ENCODE measurements at places on chromosomes 4 and X. TPM values are rescaled to one million over a fixed set of nuclear protein-coding genes. Genes with fewer than 3 reads are reported as not detected.

- no peak overlapping the region for H3K4me3 ChIP-seq
- no peaks in the 10 kb centered on the region for H3K27me3 ChIP-seq
- no peak for DNase-seq
- H3K4me1 ChIP-seq = no peaks in the 10 kb centered on the region
- H3K27ac ChIP-seq = no peak overlapping the region
- peaks cover 18% of the 10 kb centered on the region for H3K36me3 ChIP-seq
These were observed 30.8 kb upstream of the PGM2 start for GRCh38 chr4:37795581-37796195.

DNA sequence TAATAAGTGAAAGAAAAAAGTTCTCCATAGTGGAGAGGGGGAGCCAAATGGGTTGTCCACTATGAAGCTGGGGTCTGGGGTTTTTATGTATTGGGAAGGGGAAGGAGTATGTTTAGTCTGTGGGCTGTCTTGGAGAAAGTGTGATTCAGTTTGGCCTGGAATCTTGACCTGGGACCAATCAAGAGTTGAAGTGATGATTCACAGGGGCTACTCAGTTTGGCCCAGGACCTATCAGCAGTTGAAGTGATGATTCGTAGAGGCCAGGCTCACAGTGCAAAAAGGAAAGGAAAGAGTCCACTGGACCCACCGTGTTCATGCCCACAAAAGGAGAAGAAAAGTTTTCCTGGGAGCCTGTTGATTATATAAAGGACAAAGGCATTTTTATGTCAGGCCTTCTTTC, 47.3 kb upstream of the RAB9B start:
- no peak for DNase-seq
- no peak overlapping the region for H3K4me3 ChIP-seq
- H3K4me1 ChIP-seq = no peaks in the 10 kb centered on the region
- no peaks in the 10 kb centered on the region for H3K36me3 ChIP-seq
- no peaks in the 10 kb centered on the region for H3K27me3 ChIP-seq
- no peak overlapping the region for H3K27ac ChIP-seq

GRCh38 chrX:93695981-93696380, 22.0 kb downstream of the FAM133A start:
- no peak for DNase-seq
- no peak overlapping the region for H3K27ac ChIP-seq
- no peaks in the 10 kb centered on the region for H3K27me3 ChIP-seq
- H3K4me3 ChIP-seq = no peak overlapping the region
- H3K36me3 ChIP-seq = no peaks in the 10 kb centered on the region
- H3K4me1 ChIP-seq = peaks cover 12% of the 10 kb centered on the region

- H3K36me3 ChIP-seq = peaks cover 15% of the 10 kb centered on the region
- no peak overlapping the region for H3K4me3 ChIP-seq
- H3K27me3 ChIP-seq = no peaks in the 10 kb centered on the region
- 0 out of 2 replicates have a peak, but pooled peaks cover 3% of the 10 kb centered on the region for H3K4me1 ChIP-seq
These were observed 367.5 kb upstream of the GRID2 start for GRCh38 chr4:91936311-91936710.

GRCh38 chrX:78237127-78237526, 90.3 kb downstream of the CYSLTR1 start:
- no peaks in the 10 kb centered on the region for H3K27me3 ChIP-seq
- no peak overlapping the region for H3K4me3 ChIP-seq
- H3K27ac ChIP-seq = no peak overlapping the region
- DNase-seq = no peak
- no peaks in the 10 kb centered on the region for H3K36me3 ChIP-seq

GRCh38 chr4:42357325-42357724, 40.0 kb upstream of the SHISA3 start:
- no peaks in the 10 kb centered on the region for H3K36me3 ChIP-seq
- H3K27ac ChIP-seq = no peak overlapping the region
- peaks cover 14% of the 10 kb centered on the region for H3K4me1 ChIP-seq
- H3K4me3 ChIP-seq = no peak overlapping the region
- no peak for DNase-seq
- no peaks in the 10 kb centered on the region for H3K27me3 ChIP-seq

GRCh38 chr4:150367326-150367725, 214.6 kb upstream of the MAB21L2 start:
- H3K4me1 ChIP-seq = peaks cover 20% of the 10 kb centered on the region
- H3K36me3 ChIP-seq = no peaks in the 10 kb centered on the region
- H3K4me3 ChIP-seq = peak overlapping the region; percentile 29
- DNase-seq = peak; percentile 34
- no peak overlapping the region for H3K27ac ChIP-seq

GRCh38 chrX:100264200-100264599, 145.9 kb downstream of the PCDH19 start:
- no peaks in the 10 kb centered on the region for H3K4me1 ChIP-seq
- H3K4me3 ChIP-seq = no peak overlapping the region
- no peak overlapping the region for H3K27ac ChIP-seq
- no peak for DNase-seq
- H3K36me3 ChIP-seq = no peaks in the 10 kb centered on the region

DNA sequence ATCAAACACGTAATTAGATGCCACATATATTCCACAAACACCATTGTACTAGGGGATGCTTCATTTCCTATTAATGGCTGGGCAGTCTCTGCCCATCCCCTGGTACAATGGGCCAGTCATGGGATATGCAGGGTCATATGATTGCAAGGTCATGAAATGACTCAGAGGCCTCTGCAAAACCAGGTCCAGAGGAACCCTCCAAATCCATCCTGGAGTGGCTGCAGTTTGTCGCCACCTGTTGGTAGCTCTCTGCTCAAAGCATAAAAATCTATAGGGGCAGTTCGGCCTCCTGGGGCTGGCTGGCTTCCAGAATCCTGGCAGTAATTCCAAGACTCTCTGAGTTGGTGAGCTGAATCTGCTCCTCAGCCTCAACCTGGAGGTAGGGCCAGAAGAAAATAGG, 22.9 kb upstream of the PUDP start:
- H3K36me3 ChIP-seq = no peaks in the 10 kb centered on the region
- peak; percentile 37 for DNase-seq
- no peaks in the 10 kb centered on the region for H3K4me1 ChIP-seq

DNA sequence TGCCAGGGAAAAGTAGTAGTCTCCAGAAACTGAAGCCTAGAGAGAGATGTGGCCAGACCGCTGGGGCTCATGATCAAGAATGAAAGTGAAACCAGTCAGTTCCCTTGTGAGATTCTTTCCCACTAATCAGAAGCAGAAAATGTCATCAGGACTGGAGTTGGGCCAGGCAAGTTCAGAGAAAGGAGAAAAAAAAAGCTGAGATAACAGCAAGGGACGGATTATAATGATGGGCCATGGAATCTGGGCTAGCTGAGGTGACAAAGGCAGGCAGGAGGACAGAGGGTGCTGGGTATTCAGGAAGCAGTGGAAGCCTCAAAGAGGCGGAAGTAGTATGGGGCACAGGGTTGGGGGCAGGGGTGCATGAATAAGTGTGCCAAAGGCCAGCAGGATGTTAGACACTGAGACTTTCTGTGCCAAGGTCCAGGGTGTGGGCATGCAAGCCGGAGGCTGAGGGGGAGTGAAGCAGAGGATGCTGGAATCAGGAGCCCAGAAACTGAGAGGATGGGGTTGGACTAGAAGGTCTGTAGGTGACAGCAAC, 2.5 kb downstream of the CXorf38 start:
- H3K4me1 ChIP-seq = peaks cover 19% of the 10 kb centered on the region
- peaks cover 6% of the 10 kb centered on the region for H3K36me3 ChIP-seq
- H3K27me3 ChIP-seq = no peaks in the 10 kb centered on the region
- H3K27ac ChIP-seq = peak overlapping the region; percentile 66
- DNase-seq = no peak
- peak overlapping the region; percentile 41 for H3K4me3 ChIP-seq

DNA sequence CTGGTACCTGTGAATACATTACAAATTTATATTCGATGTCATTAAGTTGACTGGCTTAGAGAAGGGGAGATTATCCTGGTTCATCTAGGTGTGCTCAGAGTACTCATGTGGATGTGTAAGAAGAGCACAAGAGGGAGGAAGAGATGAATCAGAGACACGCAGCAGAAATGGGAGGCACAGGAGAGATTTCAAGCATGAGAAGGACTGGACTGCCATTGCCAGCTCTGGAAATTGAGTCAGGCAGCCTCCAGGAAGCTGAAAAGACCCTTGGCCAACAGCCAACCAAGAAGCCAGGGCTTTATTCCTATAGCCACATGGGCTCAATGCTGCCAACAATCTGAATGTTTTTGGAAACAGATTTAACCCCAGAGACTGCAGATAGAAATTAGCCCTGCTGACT, 1390.0 kb downstream of the STIM2 start:
- H3K27me3 ChIP-seq = no peaks in the 10 kb centered on the region
- no peaks in the 10 kb centered on the region for H3K36me3 ChIP-seq
- no peaks in the 10 kb centered on the region for H3K4me1 ChIP-seq
- no peak overlapping the region for H3K27ac ChIP-seq
- no peak overlapping the region for H3K4me3 ChIP-seq

- H3K36me3 ChIP-seq = peaks cover 22% of the 10 kb centered on the region
- H3K4me1 ChIP-seq = peaks cover 2% of the 10 kb centered on the region
- no peaks in the 10 kb centered on the region for H3K27me3 ChIP-seq
- peak; percentile 88 for DNase-seq
- no peak overlapping the region for H3K4me3 ChIP-seq
These were observed 9.0 kb upstream of the SLC25A6 start for GRCh38 chrX:1400742-1401471.

- peaks cover 4% of the 10 kb centered on the region for H3K36me3 ChIP-seq
- peak within 1 kb of the TSS; percentile 3 for H3K27ac ChIP-seq
- H3K27me3 ChIP-seq = peaks cover 17% of the 10 kb centered on the region
- 0 out of 2 replicates have a peak, but pooled peaks cover 2% of the 10 kb centered on the region for H3K4me1 ChIP-seq
These were observed at the start of gene BEX1 for GRCh38 chrX:103063918-103064434. TSS of gene BEX1 (minus strand) at chrX:103064171. CDS start at chrX:103063274, 897 bp downstream.

GRCh38 chr4:79148369-79148768, 177.5 kb downstream of the NAA11 start:
- H3K36me3 ChIP-seq = peaks cover 4% of the 10 kb centered on the region
- no peaks in the 10 kb centered on the region for H3K27me3 ChIP-seq
- DNase-seq = no peak

DNA sequence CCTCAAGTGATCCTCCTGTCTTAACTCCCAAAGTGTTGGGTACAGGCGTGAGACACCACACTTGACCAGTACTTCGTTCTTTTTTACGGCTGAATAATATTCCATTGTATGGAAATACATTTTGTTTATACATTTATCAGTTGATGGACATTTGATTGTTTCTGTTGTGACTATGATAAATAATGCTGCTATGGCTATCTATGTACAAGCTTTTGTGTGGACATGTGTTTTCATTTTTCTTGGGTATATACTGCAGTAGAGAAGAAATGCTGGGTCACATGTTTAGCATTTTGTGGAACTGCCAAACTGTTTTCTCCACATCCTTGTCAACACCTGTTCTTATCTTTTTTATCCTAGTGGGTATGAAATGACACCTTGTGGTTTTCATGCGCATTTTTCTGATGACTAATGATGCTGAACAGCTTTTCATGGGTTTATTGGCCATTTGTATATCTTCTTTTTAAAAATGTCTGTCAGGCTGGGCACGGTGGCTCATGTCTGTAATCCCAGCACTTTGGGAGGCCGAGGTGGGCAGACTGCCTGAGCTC, 37.3 kb downstream of the SAT1 start:
- no peaks in the 10 kb centered on the region for H3K27me3 ChIP-seq
- no peak for DNase-seq
- H3K36me3 ChIP-seq = no peaks in the 10 kb centered on the region
- no peaks in the 10 kb centered on the region for H3K4me1 ChIP-seq

DNA sequence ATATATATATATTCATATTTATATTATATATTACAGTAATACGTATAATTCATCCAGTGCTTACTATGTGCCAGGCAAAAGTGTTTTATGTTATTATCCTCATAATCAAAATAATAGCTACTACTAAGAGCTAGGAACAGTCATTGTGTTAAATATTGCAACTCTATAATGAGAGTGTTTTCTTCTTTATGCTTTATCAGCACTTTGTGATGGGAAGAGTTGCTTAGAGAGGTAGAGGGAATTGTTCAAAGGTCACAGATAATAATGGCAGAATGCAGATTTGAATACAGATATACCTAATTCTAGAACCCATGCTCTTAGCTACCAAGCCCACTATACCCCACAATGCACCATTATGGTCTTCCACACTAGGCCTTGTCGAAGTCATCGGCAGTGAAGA, 318.8 kb upstream of the PPARGC1A start:
- no peak for DNase-seq
- no peaks in the 10 kb centered on the region for H3K36me3 ChIP-seq
- no peaks in the 10 kb centered on the region for H3K27me3 ChIP-seq
- H3K4me1 ChIP-seq = peaks cover 23% of the 10 kb centered on the region

GRCh38 chr4:74311696-74312313, 3.5 kb downstream of the EPGN start:
- H3K27ac ChIP-seq = no peak overlapping the region
- no peaks in the 10 kb centered on the region for H3K36me3 ChIP-seq
- no peak for DNase-seq
- H3K4me1 ChIP-seq = peaks cover 4% of the 10 kb centered on the region
- H3K27me3 ChIP-seq = no peaks in the 10 kb centered on the region

- peak overlapping the region; percentile 78 for H3K4me3 ChIP-seq
- H3K4me1 ChIP-seq = peaks cover 42% of the 10 kb centered on the region
- H3K27ac ChIP-seq = no peak overlapping the region
These were observed 1.5 kb upstream of the USP46 start for GRCh38 chr4:52660643-52661042.

DNA sequence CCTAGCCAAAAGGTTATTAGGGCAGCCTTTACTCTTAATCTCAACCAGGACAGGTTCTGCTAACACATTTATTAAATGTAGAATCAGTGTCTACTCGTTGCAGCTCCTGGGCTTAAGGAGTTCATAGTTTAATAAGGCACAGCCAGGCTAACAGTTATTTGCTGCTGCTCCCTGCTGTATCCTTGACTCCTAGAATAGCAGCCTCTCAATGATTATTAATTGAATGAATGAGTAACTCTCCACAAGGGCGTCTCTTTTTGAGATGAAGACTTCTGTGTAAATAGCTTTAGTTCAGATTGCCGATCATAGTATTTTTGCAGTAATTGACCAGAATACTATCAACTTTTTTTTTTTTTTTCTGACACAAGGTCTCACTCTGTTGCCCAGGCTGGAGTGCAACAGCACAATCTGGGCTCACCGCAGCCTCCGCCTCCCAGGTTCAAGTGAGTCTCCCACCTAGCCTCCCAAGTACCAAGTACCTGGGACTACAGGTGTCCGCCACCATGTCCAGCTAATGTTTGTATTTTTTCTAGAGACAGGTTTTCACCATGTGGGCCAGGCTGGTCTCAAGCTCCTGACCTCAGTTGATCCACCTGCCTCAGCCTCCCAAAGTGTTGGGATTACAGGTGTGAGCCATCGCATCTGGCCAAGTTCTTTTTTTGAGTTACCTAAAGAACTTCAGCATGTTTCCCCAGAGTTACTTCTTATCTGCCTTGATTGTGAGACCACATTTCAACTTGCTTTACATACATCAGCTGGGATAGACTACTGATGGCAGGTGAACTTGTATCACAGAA, 2.9 kb downstream of the UGDH start:
- H3K36me3 ChIP-seq = peaks cover 14% of the 10 kb centered on the region
- 0 out of 2 replicates have a peak overlapping the region, but pooled peaks have one; percentile 22 for H3K4me3 ChIP-seq
- H3K4me1 ChIP-seq = peaks cover 19% of the 10 kb centered on the region
- no peak for DNase-seq

GRCh38 chrX:136493011-136493410, 4.4 kb upstream of the HTATSF1 start:
- H3K27me3 ChIP-seq = peaks cover 21% of the 10 kb centered on the region
- no peak for DNase-seq
- H3K36me3 ChIP-seq = no peaks in the 10 kb centered on the region
- H3K4me3 ChIP-seq = no peak overlapping the region
- H3K27ac ChIP-seq = no peak overlapping the region
- H3K4me1 ChIP-seq = no peaks in the 10 kb centered on the region

NKX1-1 gene
- total RNA-seq = not detected

APELA gene
- total RNA-seq = 25.1 TPM

AKAP4 gene
- total RNA-seq = not detected

UGT2B15 gene
- total RNA-seq = 0.25 TPM

SYNPO2 gene
- total RNA-seq = 1.5 TPM

IL2 gene
- total RNA-seq = 0.64 TPM

TSPAN7 gene
- total RNA-seq = 15.7 TPM

GABRG1 gene
- total RNA-seq = 0.17 TPM

H2BW2 gene
- 0.15 TPM for total RNA-seq

MAGEA12 gene
- total RNA-seq = 0.57 TPM

MEPE gene
- not detected for total RNA-seq

Data from WTC11 (cell line).